ENCODE measurements at places on chromosomes 1 and 21.

DNA sequence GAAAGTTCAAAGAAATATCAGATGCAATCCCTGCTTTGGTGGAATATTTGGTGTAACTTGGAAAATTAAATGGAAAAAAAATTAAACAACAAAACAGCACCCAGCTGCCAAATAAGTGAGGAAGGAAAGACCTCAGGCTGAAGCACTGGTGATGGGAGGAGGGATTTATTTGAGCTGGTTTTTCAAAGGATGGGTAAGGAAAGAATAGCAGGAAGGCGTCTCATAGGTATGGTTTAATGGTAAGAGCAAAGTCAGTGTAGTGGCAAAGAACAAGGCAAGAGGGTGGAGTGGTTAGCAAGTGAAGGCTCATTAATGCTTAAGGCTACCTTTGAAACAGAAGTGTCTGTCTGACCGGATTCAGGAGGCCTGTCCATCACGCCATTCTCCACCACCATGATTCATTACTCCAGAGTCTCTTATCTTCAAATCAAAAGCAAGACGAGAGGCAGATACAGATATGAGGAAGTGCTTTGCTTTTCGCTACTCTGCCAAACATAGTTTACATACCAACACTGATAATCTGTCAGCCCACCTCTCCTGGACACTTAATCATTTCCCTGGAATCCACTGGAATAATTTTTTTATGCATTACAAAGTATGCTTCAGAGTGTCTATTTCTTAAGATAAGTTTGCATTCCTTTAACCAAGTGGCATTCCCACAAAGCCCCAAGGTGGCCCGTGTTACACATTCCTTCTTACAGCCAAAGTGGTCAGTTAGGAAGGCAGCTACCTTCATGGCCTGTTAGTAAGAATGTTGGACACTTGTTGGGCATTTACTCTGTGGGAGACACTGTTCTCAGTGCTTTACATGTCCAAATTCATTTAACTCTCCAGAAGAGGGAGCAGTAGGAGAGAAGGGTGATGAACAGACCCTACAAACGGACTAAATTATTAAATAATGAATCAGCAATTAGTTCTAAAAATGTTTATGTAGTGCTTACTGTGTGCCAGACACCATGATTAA, 146.6 kb downstream of the ROR1 start:
- DNase-seq = no peak

DNA sequence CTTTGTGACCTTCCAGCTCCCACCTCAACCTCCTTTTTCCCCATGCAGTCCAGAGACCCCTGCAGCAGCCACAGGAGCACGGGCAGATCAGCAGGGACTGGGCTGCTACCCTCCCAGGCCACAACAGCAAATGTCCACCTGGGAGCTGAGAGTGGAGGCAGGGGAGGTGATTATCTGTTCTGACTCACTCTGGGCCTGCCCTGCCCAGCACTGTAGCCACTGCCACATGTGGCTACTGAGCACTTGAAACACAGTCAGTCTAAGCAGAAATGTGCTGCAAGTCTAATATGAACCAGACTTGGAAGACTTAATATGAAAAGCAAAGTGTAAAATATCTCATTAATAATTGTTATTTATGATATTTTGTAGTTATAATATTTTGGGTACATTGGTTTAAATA, 148.9 kb upstream of the VANGL1 start:
- DNase-seq = no peak

GRCh38 chr1:168180148-168180524, 1.4 kb downstream of the TIPRL start:
- DNase-seq = no peak

DNA sequence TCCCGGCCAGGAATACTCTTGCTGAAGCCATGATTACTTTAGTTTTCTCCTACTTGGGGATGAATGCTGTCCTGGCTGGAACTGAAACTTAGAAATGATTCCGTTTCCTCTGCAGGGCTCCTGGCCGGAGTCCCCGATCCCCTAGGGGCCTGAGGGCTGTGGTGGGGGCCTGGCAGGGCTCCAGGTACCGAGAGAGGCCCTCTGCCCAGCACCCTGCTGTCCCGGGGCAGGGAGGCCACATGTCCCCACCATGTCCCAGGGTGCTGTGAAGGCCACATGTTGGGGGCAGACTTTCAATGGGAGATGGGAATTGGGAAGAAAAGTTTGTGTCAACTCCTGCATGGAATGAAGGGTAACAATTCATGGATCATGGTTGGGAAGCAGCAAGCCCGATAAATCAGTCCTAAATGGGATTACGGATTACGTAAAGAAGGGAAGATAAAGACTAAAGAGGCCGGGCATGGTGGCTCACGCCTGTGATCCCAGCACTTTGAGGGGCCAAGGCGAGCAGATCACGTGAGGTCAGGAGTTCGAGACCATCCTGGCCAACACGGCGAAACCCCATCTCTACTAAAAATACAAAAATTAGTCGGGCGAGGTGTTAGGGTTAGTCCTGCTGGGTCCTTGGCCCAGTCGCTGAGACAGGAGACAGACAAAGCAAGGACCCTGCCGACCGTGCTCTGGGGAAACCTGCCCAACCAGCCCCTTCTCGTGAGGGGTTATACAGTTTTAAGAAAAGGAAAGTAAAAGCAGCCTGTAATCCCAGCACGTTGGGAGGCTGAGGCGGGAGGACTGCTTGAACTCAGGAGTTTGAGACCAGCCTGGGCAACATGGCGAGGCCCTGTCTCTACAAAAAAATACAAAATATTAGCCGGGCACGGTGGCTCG, 37.6 kb downstream of the MORN1 start:
- DNase-seq = no peak

- no peak for DNase-seq
Measured at GRCh38 chr1:187817782-187818181, 989.0 kb downstream of the PLA2G4A start.

DNA sequence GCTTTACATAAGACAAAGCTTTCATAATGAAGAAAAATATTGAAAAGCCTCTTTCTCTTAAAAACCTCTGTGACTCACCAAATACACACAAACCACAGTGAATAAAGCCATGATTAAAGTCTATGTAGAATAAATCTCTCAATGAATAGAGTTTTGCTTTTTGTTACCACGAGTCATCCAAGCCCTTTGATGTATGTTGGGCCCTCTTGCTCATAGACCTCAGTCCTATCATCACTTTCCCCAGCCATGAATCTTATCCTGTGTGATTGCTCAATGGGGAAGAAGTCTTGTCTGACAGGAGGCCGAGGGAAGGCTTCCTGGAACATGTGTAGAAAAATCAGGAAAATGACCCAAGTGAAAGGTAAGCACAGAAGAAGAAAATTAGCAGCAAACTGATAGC, 60.8 kb downstream of the NGF start:
- no peak for DNase-seq

Data from GM12892 (cell line).